ENCODE measurements at places on chromosomes 5 and 9. TPM values are rescaled to one million over a fixed set of nuclear protein-coding genes. Genes with fewer than 3 reads are reported as not detected.
A peak's percentile ranks its signal among the peaks of the same experiment; 100 is the strongest.

GRCh38 chr5:154697371-154697770 lies 57.8 kb upstream of the LARP1 start:
- DNase-seq, result no peak

DNA sequence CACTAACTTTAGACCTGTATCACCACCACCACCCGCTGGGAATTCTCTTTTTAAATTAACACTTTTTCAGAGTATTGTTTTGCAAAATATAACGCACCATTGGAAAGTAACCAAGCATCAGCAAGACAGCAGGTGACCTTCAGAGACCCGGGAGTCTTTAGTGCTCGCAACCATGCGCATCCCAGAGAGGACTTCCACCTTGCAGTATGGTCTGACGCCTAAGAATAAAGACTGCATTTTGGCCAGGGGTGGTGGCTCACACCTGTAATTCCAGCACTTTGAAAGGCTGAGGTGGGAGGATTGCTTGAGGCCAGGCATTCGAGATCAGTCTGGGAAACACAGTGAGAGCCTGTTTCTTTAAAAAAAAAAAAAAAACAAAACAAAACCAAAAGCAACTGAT lies 113.8 kb downstream of the MED27 start:
- DNase-seq, result no peak

OCLN gene
- 2.0 TPM for total RNA-seq

DNA sequence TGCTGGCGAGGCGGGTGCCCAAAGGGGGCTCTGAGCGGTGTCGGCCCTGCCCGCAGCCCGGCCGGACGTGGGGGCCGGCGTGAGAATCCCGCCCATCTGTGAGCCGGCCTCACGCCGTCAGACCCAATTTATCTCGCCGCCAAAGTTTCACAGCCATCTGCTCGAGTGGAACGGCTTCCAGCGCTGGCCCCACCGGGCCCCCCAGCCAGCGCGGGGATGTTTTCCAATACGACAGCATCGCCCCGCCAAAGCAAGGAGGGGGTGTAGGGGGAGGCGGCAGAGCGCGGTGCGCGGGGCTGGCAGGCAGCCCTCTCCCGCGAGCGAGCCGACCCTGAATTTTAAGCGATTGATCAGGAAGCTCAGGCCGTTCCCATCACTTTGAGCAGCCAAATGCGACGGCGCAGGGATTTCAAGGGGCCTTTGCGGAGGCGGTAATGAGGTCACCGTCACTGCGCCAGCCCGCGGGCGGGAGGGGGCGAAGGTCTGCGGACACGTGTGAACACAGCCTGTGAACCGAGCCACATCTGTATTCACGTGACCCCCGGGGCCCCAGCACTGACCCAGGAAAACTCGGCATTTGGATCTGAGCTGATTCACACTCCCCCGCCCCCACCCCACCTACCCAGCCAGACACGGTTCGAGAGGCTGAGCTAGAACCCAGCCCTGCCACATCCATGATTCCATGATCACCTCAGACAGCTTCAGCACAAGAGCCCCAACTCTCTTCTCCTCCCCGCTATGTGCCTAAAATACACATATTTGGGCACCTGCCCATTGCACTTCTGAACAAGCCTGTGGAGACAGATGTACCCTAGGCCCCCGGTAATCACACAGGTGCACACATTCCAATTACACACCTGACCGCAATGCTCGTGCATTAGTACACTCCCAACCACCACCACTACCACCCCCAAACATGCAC lies 47.8 kb upstream of the PSD2 start:
- DNase-seq, result peak; percentile 77

GRCh38 chr9:117704024-117704575 lies at the start of gene TLR4:
Gene TLR4 (plus strand): TSS chr9:117704403. CDS start chr9:117704473, 70 bp downstream.
- DNase-seq, result peak; percentile 74

- DNase-seq, result no peak
Measured at GRCh38 chr5:616484-617039, 4.4 kb downstream of the CEP72 start.

SIT1 gene
- 0.26 TPM for total RNA-seq

All from right cardiac atrium (tissue), 5 donors.